Urothelium cell line (cell line): ENCODE measurements at places on chromosomes 3 and 15.

DNA sequence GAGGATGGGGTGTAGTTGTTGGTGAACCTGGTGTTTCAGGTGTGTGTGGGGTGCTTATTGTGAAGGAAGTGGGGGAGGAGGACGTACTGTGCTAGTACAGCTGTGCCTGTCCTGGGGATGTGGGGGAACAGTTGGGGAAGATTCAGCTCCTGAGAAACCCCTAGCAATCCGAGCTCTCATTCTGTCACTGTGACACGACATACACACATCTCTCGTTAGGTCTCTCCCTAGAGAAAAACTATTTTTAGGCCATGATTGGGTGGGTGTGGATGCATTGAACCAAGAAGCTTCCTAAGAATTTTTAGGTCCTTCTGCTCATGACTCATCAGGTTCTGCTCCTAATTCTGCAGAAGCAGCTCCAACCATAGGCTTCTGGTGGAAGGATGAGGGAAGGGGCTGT lies 54.3 kb downstream of the SLC30A4 start:
- no peak for DNase-seq

DNA sequence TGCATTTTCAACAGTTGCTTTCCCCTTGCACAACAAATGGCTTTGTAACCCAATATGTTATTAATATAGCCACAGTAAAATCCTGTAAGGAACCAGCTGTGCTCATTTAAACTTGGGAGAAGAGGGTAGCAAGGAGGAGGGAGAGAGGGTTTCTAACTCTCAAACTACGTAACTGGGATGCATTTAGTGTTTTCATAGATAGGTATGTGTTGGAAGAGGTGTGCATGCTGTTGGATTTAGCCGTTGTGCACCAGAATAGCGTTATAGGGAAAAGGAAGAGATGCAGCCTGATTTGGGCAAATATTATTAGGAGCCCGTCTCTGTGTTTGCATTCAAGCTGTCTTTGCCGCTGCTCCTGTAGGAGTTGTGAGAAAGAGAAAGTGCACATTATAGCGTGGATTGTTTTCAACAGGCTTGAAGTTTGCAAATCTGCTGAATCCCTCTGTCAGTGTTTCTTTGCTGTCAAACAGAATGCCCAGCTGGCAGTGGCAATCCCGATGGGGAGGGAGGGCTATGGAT lies 39.4 kb downstream of the ARPP21 start:
- no peak for DNase-seq

GRCh38 chr3:44252332-44252959 lies 10.8 kb downstream of the TOPAZ1 start:
- DNase-seq = no peak

GRCh38 chr3:149474250-149474817 lies at the start of gene TM4SF4:
TSS of gene TM4SF4 (plus strand) at chr3:149474697. CDS start at chr3:149474878, 181 bp downstream.
- no peak for DNase-seq

GRCh38 chr15:85112997-85113396 lies 131.3 kb downstream of the PDE8A start:
- no peak for DNase-seq

- DNase-seq = no peak
Observed at GRCh38 chr3:23647706-23648258, 158.0 kb upstream of the UBE2E1 start.

- no peak for DNase-seq
Observed at GRCh38 chr15:35657679-35658311, 111.8 kb upstream of the DPH6 start.

DNA sequence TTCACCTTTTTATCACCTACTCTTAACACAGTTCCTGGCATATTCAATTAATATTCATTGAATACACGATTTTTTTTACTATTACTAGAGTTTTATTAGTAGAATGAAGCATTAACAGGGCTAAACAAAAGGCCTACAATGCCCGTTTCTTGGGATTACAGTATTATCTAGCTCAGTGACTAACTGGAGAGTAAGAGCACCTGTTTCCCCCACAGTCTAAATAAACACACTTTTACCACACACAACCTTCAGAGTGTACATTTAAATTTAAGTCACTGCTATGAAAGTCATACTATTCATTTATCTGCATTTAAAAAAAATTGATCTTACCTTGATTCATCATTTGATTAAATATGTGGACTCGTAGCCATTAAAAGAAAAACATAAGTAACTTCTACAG lies 74.8 kb downstream of the PLOD2 start:
- no peak for DNase-seq

- DNase-seq = no peak
Observed at GRCh38 chr3:177860184-177860583, 662.9 kb upstream of the TBL1XR1 start.

- no peak for DNase-seq
Observed at GRCh38 chr15:65399997-65400396, 22.2 kb upstream of the IGDCC3 start.

- DNase-seq = no peak
Observed at GRCh38 chr3:16908896-16909295, 24.1 kb downstream of the PLCL2 start.

DNA sequence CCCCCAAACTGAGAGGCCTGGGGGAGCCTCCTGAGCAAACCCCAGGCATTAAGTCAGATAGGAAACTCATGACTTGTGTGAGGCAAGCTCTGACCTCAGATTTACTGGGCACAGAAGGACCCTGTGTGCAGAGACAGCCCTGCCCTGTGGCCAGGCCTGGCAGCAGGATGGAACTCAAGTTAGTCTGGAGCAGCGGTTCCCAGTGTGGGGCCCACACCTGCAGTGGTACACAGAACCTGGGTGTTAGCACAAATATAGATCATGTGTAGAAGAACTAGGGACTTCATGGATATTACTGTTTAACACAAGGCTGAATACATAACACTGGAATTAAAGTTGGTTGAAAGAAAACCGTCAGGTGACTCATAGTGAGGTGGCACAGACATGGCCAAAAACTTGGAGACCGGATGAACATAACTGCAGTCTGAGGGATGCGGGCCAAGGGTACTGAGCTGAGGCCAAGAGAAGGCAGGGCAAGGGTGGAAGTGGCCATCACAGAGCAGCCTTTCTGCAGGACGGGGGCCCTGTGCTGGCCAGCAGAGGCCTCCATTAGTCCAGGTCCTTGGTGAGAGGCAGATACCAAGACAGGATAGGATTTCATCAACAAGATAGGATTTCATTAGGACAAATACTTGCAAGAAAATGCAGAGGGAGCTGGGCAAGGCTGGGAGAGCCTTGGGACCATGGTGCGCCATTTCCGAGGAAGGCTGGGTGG lies 40.9 kb downstream of the IRAK2 start:
- peak; percentile 83 for DNase-seq

GRCh38 chr15:69131362-69132220 lies 28.8 kb upstream of the GLCE start:
- DNase-seq = no peak

GRCh38 chr3:143171141-143171980 lies 51.8 kb downstream of the CHST2 start:
- DNase-seq = no peak

GRCh38 chr3:23712656-23713559 lies 92.8 kb upstream of the UBE2E1 start:
- DNase-seq = peak; percentile 30

- no peak for DNase-seq
Observed at GRCh38 chr3:136919799-136920580, 37.8 kb upstream of the IL20RB start.

- no peak for DNase-seq
Observed at GRCh38 chr3:80543154-80543553, 775.4 kb upstream of the ROBO1 start.

DNA sequence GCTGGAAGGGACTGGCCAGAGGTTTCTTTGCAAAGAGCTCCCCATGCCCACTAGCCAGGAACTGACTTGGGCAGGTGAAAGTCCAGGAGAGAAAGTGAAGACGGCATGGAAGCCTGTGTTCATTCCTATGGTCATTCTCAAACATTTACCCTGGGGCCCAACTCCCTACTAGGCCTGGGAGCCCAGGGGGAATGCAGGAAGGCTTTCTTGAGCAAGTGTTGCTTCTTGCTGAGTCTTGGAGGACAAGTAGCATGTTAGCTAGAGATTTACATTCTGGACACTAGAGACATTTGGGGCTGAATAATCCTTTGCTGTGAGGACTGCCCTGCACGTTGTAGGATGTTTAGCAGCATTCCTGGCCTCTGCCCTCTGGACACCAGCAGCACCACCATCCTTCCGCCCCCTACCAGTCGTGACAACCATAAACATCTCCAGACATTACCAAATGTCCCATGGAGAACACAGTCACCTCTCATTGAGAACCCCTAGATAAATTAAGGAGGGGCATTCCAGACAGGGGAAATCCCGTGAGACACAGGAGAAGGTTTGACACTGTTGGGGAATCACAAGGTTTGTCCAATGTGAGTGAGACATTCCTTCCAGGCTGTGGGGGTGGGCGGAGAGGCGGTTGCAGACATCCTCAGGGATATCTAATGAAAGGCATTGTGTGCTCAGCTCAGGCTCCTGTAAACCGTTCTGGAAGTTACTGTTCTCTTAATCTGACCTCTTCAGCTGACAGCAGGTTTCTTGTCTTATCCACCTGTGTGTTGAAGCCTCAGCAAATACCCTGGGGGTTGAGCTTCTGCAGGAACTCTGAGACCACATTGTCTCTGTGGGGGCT lies 236.2 kb downstream of the TLE3 start:
- DNase-seq = no peak

- DNase-seq = no peak
Observed at GRCh38 chr3:127003601-127004280, 20.8 kb downstream of the PLXNA1 start.

DNA sequence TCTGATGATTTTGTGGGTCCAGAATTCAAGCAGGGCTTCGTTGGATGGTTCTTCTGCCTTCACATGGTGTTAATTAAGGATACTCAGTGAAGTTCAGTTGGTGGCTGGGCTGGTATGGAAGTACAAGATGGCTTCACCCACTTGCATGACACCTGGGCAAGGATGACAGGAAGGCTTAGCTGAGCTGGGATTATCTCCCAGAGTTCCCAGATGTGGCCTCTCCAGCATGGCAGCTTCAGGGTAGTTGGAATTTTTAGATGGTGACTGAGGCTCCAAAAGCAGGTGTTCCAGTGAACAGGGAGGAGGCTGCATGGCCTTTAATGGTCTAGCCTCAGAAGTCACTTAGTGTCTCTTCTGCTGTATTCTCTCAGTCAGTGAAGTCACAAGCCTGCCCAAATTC lies 135.5 kb downstream of the THRB start:
- no peak for DNase-seq

DNA sequence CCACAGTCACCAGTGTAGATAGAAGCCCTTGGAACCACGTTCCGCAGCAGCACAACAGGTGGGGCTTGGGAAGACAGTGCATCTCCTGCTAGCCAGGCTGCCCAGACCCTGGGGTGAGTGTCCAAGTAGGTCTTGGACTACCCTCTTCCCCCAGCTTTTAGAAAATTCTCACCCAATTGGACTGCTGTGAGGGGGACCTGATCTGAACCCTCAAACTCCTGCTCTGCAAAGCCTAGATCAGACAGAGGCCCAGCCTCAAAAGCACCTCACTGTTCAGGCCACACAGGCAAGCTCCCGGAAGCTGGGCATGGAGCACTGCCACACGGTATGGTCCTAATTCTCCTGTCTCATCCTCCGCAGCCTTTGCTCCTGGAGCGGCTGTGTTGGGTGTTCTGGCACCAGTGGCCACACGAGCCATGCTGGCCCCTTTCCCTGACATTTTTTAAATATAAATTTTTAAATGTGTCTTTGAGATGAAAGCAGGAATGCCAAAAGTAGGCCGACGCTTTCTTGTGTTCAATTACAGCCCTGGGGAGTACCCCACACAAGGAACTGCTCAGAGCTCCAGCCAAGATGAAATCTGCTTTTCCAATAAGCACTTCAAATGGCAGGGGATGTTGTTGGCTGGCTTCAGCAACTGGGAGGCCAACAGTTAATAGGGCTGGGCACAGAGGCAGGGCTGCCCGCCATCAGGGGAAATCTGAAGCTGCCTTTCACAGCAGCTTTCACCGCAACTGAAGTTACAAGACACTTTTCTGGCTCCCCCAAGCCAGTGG lies 40.9 kb downstream of the CPN2 start:
- no peak for DNase-seq
